ENCODE measurements at places on chromosomes 3 and 15.

GRCh38 chr15:86855307-86856291 is 775.9 kb downstream of the AGBL1 start:
- no peak for DNase-seq

GRCh38 chr15:92864127-92864814 is 35.9 kb upstream of the CHD2 start:
- no peak for DNase-seq

DNA sequence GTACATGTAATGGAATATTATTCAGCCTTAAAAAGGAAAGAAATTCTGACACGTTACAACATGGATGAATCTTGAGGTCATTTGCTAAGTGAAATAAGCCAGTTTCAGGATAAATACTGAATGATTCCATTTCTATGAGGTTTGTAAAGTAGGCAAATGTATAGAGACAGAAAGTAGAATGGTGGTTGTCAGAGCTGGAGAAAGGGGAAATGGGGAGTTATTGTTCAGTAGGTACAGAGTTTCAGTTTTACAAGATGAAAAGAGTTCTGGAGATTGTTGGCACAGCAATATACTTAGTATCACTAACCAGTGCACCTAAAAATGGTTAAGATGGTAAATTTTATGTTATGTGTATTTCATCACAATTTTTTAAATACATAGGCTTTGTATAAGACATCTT is 60.6 kb downstream of the USP8 start:
- DNase-seq: no peak

- no peak for DNase-seq
These were observed 201.2 kb downstream of the FAM43A start for GRCh38 chr3:194886836-194887235.

DNA sequence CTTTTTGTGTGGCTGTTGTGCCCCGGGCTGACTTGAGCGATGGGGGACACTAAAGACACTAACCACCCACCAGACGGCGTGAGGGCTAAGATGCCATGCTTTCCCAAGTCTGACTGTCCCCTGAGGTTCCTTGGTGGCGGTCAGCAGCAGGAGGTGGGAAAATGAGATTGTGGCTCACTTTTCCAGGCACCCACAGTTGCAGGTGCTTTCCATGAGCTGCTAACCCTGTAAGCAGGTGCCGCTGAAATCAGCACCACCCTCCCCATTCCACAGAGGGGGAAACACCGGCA is 17.7 kb downstream of the PRR23E start:
- no peak for DNase-seq

- no peak for DNase-seq
These were observed 97.8 kb downstream of the RPL22L1 start for GRCh38 chr3:170772175-170772574.

DNA sequence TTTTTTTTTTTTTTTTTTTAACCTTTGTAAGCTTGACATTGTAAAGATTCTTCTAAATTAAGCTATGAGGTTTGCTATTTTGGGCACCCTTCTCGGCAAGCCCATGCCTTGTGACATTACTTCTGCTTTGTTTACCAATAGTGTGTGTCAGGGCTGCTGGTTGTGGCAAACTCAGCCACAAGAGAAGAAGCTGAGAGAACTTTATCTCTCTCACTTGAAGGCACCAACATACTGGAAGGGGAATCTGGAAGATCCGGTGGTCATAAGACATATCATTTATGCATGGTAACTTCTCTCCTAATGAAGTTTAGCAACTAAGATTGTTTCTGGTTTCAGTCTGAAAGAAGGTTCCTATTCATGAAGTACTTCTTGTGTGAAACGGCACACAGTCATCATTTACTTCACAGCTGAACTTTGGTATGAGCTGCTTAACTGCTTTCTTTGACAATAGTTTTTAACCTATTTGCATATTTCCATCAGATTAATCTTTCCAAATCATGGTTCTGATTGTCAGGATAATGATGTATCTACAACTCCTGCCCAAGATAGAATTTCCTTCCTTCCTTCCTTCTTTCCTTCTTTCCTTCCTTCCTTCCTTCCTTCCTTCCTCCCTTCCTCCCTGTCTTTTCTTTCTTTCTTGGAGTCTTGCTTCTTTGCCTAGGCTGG is 189.3 kb downstream of the NFKBIZ start:
- no peak for DNase-seq

DNA sequence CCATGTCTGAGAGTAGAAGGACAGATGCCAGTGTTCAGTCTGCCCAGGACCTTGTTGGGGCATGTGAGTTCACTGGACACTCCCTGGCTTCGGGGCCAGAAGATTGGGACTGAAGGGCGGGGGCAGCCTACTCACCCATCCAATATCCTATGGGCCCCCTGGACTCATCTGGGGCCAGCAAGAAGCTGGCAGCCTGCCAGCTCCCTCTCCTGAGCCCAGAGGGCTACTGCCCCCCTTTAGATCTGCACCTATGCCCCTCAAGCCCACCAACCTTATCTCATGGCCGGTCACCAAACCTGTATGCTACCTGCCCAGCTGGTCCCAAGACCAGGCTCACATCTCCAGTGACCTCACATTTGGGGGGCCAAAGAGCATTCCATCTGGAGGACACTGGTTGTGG is 8.1 kb downstream of the PTH1R start:
- no peak for DNase-seq

Measured in stimulated activated CD4-positive, alpha-beta T cell treated with anti-CD3 and anti-CD28 coated beads, Interleukin-1b, Interleukin-23, amount 100 ng/mL, for 1 hour (primary cell).